ENCODE measurements at places on chromosomes 6 and 20. TPM values are rescaled to one million over a fixed set of nuclear protein-coding genes. Genes with fewer than 3 reads are reported as not detected.

DNA sequence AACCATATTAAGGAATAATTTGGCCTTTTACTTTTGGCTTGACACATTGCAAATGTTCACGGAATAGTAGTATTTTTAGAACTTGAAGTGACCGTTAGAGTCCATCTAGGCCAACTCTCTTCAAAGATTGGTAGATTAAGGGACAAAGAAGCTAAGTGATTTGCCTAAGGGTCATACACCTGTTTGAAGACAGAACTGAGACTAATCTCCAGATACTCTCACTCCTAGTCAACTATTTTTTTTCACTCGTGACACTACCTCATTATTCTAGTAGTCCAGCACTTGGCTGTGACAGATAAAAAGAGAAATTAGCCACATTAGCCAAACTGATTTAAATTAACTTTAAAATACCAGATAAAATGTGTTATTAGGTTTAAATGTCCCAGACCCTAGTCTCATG is 10.6 kb downstream of the ACSS2 start:
- DNase-seq = no peak
- H3K4me1 ChIP-seq = no peaks in the 10 kb centered on the region
- H3K27me3 ChIP-seq = no peaks in the 10 kb centered on the region
- no peak overlapping the region for H3K27ac ChIP-seq
- H3K4me3 ChIP-seq = no peak overlapping the region

ULBP2 gene
- total RNA-seq = not detected

DNA sequence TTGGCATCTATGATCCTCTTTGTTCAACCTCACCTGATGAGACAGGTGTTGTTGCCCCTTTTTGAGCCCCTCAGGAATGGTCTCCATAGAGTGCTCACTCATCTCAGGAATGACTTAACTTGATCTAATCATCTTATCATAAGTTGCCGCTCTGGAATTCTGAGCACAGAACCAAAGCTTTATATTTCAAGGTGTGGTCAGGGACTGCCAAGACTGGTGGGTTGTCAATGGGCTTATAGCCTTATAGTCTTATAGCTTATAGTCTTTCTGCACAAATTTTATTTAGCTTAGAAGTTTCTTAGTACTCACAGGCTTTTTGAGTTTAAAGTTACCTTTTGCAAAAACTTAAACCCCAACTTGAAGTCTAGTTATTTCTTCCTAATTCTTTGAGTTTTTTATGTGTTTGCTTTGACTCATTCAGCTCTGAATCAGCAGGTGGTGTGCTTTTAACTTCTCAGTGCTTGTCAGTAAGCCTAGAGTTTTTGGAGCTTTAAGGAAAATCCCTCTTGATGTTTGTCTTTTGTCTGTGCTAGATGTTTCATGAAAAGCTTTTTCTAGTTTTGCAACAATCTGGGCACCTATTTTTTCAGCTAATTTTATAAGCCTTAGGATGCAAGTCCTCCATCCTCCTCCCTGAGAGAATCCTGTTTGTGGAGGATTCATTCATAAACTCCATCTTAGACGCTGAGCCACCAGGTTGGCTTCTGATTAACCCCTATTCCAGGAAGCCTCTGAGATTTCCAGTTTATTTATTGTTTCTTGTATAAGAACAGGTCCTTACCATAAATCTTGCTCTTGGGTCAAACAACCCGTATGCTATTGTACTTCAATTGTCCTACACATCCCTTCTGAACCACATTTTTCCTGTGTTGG is 72.3 kb upstream of the SSTR4 start:
- H3K4me1 ChIP-seq = no peaks in the 10 kb centered on the region
- no peaks in the 10 kb centered on the region for H3K27me3 ChIP-seq
- no peaks in the 10 kb centered on the region for H3K36me3 ChIP-seq
- no peak overlapping the region for H3K4me3 ChIP-seq
- no peak for DNase-seq

DNA sequence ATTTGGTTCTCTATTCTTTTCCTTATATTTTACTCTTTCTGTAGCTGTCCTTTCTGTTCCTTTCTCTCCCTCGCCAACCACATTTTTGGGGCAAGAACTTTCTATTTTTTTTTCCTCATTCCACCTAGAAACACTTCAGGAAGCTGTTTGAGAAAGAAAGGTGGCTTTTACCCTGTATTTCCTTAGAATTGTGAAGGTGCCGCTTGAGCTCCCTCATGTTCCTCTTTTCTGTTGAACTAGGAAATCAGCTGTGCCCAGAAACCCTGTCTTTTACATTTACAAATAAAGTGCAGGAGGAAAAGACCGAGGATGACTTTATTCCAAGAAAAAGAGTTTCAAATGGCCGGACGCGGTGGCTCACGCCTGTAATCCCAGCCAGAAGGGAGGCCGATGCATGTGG is 38.2 kb downstream of the OR2B2 start:
- H3K27ac ChIP-seq = no peak overlapping the region
- H3K4me3 ChIP-seq = no peak overlapping the region
- peaks cover 3% of the 10 kb centered on the region for H3K4me1 ChIP-seq
- no peak for DNase-seq

DNA sequence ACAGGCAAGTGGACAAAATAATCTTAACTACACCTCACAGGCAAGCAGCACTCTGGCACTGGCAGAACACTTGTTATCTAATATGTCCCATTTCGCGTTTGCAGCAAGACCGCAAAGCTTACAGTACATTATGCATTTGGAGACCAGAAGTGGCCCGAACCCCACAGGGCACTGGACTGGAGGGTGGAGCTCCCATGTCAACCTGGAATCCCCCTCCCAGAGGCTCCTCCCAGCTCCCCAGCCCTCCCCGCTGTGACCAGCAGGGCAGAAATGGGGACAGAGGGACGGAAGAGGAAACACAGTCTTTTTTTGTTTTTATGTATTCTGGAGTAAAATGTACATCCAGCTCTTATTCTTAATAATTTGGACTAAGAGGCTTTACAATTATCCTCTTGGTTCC is 263.7 kb downstream of the SMOC2 start:
- H3K4me3 ChIP-seq = no peak overlapping the region
- H3K4me1 ChIP-seq = no peaks in the 10 kb centered on the region
- no peaks in the 10 kb centered on the region for H3K36me3 ChIP-seq
- no peaks in the 10 kb centered on the region for H3K27me3 ChIP-seq

DNA sequence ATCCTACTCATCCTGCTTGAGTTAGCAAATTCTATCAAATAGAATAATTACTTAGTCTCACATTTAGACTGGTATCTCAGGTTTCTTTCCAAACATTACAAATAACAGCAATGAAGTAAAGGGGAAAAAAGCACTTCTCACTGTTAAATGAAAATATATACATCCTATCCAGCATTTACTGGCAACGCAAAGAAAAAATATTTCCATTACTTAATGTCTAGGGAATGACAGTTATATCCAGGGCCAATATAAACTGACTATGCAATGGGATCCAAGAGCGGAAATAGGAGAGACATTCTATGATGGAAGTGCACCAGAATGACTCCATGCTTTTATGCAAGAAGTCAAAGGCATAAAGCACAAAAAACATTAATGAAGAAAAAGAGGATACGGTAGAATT is 60.3 kb downstream of the ME1 start:
- H3K27ac ChIP-seq = no peak overlapping the region
- no peak overlapping the region for H3K4me3 ChIP-seq
- no peaks in the 10 kb centered on the region for H3K36me3 ChIP-seq
- peaks cover 8% of the 10 kb centered on the region for H3K4me1 ChIP-seq

DNA sequence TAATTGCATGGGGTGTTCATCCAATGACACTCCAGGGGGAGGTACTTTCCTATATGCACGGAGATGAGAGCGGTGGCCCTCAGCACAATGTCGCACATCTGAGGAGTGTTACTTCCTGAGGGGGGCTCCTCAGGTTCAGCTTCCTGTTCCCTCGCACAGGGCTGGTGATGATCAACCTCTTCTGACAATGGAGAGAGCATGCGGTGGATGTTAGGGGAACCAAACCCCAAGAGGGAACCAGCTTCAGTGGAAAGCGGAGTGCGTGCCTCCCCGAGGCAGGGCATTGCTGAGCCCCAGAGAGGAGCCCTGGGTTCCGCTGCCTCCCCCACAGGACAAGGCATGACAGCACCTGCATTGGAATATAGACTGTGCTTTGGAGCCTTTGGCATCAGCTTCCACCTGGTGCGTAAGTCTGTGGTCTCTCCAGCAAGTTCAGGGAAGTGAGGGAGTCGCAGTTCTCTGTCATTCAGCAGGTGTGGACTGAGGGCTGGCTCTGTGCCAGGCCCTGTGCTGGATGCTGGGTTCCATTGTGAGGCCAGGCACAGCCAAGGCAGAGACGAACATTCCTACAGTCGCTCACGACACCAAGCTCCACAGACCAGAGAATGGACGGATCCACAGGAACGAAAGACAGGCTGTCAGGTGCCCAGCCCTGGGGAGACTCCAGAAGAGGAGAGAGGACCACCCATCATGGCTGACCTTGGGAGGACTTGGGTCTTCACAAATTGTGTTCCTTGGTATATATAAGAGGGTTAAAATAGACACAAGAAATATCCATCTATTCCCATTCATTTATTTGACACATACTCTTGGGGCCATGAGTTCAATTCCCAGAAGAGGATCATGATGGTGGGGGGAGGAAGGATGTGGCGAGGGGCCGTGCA is 3.9 kb upstream of the ZNF831 start:
- H3K27me3 ChIP-seq = no peaks in the 10 kb centered on the region
- no peaks in the 10 kb centered on the region for H3K4me1 ChIP-seq
- no peak overlapping the region for H3K27ac ChIP-seq
- no peaks in the 10 kb centered on the region for H3K36me3 ChIP-seq
- no peak for DNase-seq

AVP gene
- not detected for total RNA-seq

- peaks cover 19% of the 10 kb centered on the region for H3K4me1 ChIP-seq
- H3K27ac ChIP-seq = peak overlapping the region; percentile 96
These were observed 2.5 kb upstream of the FKBP5 start for GRCh38 chr6:35691027-35691824.

GRCh38 chr20:37384683-37385174 is 38.8 kb downstream of the SRC start:
- H3K27me3 ChIP-seq = no peaks in the 10 kb centered on the region
- H3K36me3 ChIP-seq = no peaks in the 10 kb centered on the region

GRCh38 chr6:1904466-1904799 is 294.7 kb downstream of the FOXC1 start:
- H3K27me3 ChIP-seq = no peaks in the 10 kb centered on the region
- DNase-seq = no peak
- H3K36me3 ChIP-seq = no peaks in the 10 kb centered on the region
- H3K4me1 ChIP-seq = no peaks in the 10 kb centered on the region
- H3K27ac ChIP-seq = no peak overlapping the region

DNA sequence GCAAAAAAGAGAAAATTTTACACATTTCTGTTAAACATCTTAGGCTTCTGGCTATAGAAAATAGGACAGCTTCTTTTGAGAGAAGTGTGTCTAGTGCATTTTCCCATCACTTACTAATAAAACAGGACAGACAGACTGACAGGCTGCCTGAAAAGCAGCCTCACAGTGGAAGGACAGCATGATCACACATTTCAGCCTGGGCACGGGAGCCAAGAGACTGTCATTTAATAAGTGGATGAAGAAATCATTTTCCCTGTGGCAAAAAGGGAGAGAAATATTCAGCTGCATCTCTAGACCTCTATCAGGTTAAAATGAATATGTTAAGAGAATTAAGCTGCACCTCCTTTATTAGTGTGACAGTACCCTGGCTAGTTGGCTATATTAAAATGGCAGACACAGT is 960.5 kb downstream of the KIF16B start:
- H3K27ac ChIP-seq = no peak overlapping the region
- no peak for DNase-seq
- no peaks in the 10 kb centered on the region for H3K36me3 ChIP-seq
- no peak overlapping the region for H3K4me3 ChIP-seq
- H3K27me3 ChIP-seq = no peaks in the 10 kb centered on the region

DNA sequence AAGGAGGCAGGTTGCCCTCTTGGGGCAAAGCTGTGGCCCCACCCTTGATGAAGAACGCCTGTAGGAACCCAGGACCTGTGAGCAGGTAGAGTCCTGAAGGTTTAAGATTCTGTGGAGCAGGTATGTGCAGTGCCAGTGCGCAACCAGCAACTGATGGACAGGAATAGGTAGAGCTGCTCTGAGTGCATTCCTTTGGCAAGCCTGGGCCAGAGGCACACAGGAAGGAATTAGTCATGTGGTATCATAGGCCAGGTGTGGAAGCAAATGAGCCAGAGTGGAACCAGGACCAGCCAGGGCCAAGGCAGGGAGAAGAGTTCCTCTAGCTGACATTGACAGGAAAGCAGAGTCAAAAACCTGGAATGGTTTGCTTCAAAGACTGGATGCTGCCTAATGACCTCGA is 1.4 kb upstream of the KHDC1 start:
- DNase-seq = peak; percentile 6
- H3K36me3 ChIP-seq = no peaks in the 10 kb centered on the region
- H3K4me3 ChIP-seq = no peak overlapping the region
- H3K27me3 ChIP-seq = no peaks in the 10 kb centered on the region

TMEM63B gene
- 21.6 TPM for total RNA-seq

RCAN2 gene
- total RNA-seq = 30.6 TPM

SLC22A1 gene
- total RNA-seq = 3.2 TPM

DNA sequence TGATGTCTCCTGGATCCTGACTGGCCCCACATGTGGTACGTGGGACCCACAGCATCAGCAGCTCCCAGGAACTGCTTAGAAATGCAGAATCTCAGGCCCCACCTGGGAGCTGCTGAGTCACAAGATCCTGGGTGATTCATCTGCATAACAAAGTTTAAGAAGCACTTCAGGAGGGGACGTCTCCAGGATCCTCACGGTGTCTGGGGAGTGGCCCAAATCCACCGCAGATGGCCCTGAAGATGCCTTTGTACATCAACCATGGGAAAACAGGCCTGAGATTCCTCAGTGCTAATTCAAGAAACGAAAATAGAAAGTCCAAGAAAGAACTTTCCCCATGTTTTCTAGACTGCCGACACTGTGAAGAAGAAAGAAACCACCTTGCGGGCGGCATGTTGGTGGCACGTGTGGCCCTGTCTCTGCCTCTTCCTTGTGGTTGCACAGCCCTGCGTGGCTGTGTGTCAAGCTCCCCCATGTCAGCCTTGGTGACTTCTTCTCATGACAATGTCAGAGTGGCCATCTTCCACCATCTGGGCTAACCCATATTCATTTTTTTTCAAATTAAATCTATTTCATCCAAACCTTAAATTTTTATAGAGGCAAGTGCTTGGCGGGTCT is 26.1 kb downstream of the RRBP1 start:
- no peaks in the 10 kb centered on the region for H3K27me3 ChIP-seq
- peaks cover 19% of the 10 kb centered on the region for H3K36me3 ChIP-seq
- no peak overlapping the region for H3K4me3 ChIP-seq
- peaks cover 50% of the 10 kb centered on the region for H3K4me1 ChIP-seq

ZMYND8 gene
- total RNA-seq = 29.7 TPM

DNA sequence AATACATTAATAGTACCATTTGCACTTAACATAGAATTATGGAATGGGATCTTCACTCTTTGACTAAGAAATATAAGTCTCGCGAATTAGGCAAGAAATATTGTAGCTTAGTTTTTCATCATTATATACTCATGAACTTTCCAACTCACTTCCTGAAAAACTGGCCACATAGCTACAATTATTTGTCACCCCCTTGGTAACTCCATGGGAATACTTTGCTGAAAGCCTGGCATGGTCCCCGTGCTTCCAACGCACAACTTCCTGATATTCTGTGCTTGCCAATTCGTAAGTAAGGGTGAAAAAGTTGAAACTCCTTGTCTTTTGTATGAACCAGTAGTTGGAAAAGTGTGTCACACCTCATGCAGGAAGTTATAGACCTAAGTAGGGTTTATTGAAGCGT is 23.7 kb upstream of the HLA-DQA1 start:
- no peak overlapping the region for H3K27ac ChIP-seq
- DNase-seq = no peak
- no peak overlapping the region for H3K4me3 ChIP-seq
- H3K27me3 ChIP-seq = no peaks in the 10 kb centered on the region
- no peaks in the 10 kb centered on the region for H3K36me3 ChIP-seq
